B cell (primary cell): ENCODE measurements at places on chromosomes 6 and 20.

DNA sequence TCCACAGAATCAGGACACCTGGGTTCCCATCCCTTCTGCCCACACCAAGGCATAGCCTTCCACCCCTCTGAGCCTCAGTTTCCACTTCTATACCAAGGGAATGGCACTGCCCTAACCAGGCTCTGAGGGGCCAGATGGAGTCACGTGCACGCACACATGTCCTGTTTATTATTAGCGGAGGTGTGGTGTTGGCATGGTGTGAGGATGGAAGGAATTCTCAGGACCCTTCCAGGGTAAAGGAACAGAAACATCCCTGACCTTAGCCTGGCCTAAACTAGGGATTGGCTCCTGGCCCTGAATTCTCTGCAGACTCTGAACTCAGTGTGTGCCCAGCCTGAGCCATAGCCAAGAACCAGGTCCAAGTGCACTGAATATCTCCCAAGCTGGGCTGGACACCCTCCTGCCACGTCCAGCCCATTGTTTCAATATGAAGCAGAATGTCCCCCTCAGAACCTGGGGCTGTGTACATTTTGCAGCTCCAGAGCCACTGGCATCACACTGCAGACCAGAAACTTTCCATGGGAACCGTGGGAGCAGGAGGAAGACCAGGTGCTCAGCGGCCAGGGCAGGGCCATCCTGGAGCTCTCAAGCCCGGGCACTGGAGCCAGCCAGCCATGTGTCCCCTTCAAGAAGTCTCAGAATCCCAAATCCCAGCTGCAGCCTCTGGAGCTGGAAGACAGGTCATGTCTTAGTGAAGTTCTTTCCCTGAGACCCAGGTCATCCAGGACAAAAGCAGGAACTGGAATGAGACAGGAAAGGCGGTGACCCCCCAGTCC, 208.4 kb downstream of the ANKRD60 start:
- DNase-seq = no peak

DNA sequence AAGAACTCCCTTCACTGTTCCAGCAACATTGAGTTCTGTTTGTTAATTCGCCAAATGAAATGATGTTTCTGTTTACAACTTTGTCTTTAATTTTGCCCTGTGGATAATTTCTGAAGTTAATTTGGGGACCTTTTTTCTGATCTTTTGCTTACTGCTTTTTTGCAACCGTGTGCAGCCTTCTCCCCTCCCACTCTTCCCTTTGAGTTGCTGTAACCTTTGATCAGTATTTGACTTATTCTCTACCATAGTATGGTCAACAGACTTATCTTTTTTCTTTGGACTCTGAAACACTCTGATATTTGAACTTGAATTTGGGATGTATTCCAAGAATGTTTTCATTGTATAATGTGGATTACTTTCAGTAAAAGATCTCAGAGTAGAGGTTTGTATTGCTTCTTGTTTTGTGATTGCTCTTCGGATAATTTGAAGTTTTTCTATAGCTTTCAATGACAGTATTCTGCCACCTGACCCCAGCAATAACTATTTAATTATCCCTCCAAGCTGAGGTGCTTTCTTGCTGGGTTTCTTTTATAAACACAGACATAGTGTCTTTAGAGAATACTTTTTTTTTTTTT, 46.2 kb downstream of the LRRN4 start:
- DNase-seq = no peak

DNA sequence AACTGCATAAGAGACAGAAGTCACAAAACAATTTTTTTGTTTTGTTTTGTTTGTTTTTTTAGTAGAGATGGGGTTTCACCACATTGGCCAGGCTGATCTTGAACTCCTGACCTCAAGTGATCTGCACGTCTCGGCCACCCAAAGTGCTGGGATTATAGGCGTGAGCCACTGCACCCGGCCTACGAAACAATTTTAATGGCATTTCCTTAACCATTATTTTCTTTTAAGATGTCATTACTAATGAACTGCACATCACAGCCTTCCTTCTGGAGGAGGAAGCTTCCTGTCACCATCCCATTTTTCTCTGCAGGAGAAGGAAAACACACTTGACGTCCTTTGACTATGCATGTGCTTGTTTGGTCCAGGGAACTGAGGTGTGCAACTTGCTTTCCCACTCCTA, 125.3 kb upstream of the AKIRIN2 start:
- no peak for DNase-seq

GRCh38 chr6:137520520-137520919, 26.3 kb upstream of the OLIG3 start:
- DNase-seq = no peak

GRCh38 chr6:1094306-1094705, 217.6 kb upstream of the FOXQ1 start:
- no peak for DNase-seq

- DNase-seq = peak; percentile 88
These were observed 282.1 kb downstream of the UST start for GRCh38 chr6:149028767-149029405.

- no peak for DNase-seq
These were observed 24.2 kb downstream of the LAMA5 start for GRCh38 chr20:62342910-62343309.

GRCh38 chr20:58138395-58138794, 90.1 kb downstream of the ANKRD60 start:
- DNase-seq = no peak

GRCh38 chr6:157184202-157185015, 138.9 kb downstream of the TMEM242 start:
- DNase-seq = peak; percentile 51

DNA sequence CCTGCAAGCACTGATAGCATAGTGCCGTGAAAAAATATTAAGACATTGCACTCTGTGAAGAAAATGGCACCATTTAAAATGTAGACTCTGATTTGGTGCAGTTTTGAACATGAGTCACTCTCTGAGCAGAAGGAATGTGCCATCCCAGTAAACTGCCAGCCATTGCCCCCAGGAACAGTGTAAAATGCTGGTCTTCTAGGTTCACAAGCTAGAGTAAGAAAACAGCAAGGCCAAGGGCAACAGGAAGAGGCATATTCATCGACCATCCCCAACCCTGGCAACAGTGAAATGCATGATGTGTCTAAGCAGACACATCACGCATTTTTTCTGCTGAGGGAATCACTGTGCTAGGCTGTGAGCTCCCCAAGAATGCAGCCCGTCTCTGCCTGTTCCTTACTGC, 163.2 kb upstream of the RIN2 start:
- no peak for DNase-seq

DNA sequence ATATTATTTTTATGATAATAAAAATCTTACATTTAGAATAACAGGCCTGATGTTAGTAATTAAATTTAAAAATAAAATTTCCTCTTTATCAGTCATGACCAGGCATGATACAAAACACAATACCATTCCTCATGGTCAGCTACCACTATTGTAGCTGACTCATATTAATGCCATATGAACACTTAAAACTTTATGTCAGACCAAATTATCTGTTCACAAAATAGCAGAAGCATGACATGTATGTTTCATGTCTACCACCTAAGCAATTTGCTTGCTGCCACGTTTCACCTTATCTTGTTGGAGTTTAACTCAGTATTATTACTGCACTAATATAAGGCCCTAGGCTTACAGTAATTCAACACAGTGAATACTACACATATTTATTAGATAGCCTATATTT, 65.7 kb downstream of the HTR1B start:
- DNase-seq = no peak

DNA sequence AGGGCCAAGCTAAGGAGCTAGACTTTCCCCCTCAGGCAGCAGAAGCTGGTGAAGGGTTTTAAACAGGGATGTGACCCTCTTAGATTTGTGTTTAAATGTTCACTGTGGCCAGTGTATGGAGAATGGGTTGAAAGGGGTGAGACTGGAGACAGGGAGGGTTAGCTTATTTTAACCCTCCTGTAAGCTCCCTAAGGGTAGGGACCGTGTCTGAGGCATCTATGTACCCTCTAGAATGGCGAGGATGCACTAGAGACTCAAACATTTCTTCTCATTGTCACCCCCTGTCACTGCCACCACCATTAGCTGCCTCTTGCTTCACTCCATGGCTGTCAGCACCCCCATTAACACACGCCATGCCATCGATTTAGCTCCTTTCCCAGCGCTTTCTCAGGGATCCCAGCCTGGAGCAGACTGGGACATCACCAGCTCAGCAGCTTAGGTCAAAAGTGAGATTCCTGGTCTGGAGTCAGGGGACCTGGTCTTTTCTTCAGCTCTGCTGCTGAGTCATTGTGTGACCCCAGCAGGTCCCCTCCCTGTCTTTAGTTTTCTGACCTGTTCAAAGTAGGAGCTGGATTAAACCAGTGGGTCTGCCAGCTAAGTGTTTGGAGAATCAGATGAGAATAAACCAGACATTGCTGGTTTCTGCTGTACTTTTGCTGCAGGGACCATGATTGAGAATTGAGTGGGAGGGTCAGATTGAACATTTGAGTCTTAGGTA, 1.1 kb upstream of the SLC22A7 start:
- no peak for DNase-seq

DNA sequence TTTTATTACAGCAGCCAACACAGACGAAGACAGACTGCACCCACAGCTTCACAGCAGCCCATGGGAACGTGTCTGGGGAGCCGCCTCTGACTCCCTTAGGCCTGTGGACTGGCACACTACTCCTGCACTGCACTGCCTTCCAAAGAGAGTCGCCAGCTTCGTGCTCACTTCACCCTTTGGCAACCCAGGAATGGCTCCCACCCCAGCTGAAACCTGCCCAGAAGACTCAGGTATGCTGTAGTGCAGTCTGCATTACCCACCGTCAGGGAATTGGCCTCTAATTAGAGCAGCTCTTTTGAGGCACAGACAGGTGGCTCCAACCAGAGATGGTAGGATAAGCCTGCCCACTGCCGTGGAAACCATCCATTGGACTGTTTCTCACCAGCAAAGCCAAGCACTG, 39.9 kb upstream of the FRMD1 start:
- no peak for DNase-seq

- DNase-seq = no peak
These were observed 25.1 kb downstream of the PHACTR3 start for GRCh38 chr20:59629141-59630045.

DNA sequence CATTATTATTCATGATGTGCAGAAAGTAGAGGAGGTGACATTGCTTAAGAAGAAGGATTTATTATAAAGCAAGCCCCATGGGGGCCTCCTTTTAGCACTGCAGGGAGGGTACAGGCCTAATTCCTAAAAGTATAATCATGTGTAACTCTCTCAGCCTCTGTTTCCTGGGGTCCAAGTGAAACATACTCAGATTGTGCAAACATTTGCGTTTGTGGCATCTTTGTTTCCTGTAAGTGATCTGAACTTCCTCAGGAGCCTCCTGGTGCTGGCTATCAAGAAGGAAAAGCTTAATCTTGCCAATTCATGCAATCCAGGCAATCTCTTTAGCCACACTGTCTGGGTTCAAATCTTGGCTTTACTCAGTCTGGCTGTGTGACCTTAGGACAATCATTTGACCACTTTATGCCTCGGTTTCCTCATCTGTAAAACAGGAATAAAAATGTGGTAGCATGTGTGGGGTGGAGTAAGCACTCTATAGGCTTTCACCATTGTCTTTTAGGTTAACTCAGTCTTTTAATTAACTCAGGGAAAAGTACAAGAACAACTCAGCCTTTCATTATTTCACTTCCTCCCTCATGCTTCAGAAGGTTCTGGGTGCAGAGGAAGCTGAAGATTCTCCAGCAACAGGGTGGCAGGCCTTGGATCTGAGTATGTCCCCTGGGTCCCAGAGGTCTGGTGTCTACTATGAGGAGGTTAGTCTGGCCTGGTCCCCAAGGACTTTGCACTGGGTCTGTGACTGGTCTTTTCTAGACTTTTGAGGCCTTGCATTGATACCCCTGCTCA, 831 bp upstream of the SIRPB2 start:
- DNase-seq = peak; percentile 24

- DNase-seq = no peak
These were observed 120.1 kb downstream of the TCP11 start for GRCh38 chr6:35021004-35021403.

GRCh38 chr6:31681135-31681671, 336 bp upstream of the LY6G5C start:
- peak; percentile 63 for DNase-seq

DNA sequence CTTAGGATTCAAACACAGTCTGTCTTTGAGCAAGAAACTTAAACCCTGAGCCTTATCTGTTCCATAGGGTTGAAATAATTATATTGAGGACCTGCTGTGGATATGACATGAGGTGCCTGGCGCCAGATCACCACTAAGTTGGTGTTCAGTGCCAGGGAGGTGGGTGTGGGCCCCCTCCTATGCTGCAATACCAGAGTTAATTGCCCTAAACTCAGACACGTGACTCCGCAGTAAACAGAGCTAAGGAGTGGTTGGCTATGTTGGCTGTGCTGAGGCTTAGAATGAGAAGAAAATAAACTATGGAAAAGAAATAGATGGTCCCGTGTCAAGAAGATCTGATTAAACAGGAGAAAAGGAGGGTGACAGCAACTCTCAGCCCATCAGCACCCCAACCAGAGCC, 419.4 kb upstream of the JARID2 start:
- no peak for DNase-seq

DNA sequence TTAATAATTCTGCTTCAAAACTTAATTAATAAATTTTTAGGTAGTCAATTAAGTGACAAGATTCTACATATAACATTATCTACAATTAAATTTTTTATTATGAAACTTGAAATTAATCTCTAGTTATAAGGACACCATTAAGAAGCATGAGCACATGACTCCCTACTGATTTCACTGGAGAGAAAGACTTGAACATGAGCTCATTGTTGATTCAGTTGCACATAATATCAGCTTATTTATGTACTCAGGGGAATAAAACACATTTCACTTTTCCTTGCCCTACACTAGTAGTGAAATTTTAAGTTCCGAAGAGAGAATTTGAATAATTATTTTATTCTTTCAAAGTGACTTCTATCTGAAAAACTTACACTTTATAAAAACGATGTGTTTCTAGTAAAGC, 370.2 kb upstream of the EPHA7 start:
- no peak for DNase-seq

- DNase-seq = no peak
These were observed 164.6 kb upstream of the FAM83B start for GRCh38 chr6:54681987-54682386.

DNA sequence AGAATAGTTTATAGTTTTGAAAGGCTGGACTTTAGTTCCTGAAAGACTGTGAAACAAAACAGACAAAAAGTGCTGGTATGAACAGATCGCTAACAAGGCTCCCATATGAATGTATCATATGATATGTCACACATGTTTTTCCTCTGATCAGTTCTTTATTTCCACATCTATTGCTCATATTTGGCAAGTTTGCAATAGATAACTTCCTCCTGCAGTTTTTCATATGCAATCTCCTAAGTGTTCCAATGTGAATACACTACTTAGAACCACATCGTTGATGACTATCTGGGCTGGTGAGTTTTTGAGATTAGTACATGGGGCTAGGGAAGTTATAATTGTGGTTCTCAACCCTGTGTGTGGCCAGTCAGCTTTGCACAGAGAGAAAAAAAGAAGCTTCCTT, 23.1 kb downstream of the CRYBG1 start:
- DNase-seq = no peak
